ENCODE measurements at places on chromosomes 1 and 21.

DNA sequence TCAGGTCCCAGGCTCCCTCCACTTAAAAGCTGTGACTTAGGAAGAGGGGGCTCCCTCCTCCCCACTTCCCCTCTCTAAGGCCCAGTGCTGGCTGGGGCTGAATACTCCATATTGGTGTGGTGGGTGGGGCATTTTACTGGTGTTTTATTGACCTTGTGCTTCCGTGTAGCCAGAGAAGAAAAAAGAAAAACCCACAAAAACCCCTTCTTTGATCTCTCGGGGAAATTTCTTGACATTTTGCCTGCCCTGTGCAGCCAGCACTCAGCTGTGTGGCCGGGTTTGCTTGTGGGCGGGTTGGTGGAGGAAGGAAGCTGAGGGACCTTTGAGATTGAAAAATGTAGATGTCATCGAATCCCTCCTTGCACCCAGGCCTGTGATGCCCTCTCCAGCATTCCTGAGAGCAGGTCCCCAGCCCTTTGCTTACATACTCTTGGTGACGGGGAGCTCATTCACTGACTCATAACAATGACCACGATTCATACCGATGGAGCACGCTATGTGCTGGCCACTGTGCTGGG lies 24.8 kb downstream of the TNFRSF8 start:
- no peak for DNase-seq

GRCh38 chr1:102954576-102954975 lies 153.7 kb downstream of the COL11A1 start:
- DNase-seq = no peak

- no peak for DNase-seq
Observed at GRCh38 chr1:205947024-205947423, 3.8 kb upstream of the SLC26A9 start.

GRCh38 chr1:156124557-156125483 lies 10.3 kb downstream of the LMNA start:
- DNase-seq = no peak

DNA sequence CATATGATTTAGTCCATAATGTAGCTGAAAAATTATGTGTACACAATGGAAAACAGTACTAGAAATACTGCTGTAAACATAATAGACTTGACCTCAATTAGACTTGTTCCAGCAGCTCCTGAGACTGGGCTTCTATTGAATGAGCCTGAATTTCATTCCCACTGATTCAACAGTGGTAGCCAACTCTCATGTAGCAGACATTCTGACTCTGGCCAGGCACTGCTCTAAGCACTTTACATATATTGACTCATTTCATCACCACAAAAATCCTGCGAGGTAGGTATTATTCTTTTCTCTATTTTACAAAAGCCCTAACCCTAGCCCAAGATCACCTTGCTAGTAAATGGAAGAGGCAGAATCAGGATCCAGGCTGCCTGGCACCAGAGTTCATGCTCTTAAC lies 12.8 kb upstream of the CTSS start:
- no peak for DNase-seq

DNA sequence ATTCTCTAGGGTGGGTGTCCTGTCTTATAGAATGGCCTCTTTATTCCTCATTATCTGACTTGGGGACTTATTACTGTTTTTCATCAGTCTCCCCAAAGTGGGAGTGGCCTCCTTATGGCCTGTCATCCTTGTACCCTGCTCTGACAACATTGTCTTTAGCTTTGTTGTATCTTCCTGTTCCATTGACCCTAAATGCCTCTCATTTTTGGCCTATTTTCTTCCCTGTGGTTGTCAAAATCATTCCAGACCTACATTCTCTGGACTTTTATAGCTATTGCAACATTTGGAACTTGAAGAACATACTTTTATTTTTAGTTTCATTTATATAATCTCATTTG lies 9.7 kb downstream of the SFT2D2 start:
- DNase-seq = no peak

DNA sequence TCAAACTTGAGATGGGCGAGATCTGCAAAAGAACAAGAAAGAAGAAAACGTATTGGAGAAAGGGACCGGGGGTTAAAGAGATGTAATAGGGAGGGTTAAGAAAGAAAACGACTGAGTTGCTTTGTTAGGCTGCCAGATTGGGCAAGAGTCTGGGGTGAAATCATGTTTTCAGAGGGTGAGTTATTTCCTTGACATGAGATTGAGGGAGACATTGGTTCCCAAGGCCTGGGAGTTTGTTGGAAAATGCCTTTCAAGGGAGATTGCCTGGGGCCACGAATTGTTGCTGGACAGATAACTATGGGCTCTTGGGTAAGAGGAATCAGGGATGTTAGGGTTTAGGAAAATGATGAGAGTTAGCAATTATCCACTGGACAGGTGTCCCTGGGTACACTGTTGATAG lies 776 bp upstream of the CADM3 start:
- DNase-seq = no peak

DNA sequence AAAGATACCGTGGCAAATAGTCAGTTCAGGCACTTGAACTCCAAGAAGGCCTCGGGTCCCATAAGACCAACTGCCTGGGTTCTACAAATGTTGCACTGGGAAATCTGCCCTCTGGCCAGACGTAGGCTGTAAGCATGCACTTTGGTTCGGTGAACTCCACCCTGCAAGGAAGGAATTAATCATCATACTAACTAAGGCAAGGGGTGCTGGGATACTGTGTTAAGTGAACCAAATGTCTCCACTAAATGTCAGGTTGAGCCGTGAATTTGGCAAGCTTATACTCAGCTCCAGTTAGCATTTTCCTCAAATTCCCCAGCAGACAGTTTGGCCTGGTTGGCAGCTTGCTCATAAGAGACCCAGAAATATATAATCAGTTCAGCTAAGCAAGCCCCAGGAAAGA lies 385.9 kb downstream of the GPATCH2 start:
- DNase-seq = no peak

GRCh38 chr1:89942014-89942413 lies 52.9 kb upstream of the ZNF326 start:
- DNase-seq = no peak

DNA sequence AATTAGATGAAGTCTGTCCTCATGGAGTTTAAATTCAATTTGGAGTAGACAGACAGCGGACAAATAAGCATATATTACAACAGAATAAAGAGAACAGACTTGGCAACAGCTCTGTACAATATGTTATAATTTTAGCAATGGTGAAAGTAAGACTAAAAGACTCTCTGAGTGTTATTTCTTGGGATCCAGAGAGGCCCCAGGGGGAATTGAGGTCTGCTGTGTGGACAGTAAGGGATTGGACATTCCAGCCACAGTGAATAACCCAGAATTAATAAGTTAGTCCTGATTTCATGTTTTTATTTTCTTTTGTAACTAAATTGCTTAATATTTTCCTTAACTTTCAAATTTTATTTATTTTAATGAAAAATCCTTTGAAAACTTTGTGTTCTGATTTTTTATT lies 101.7 kb downstream of the PATJ start:
- no peak for DNase-seq

- no peak for DNase-seq
Observed at GRCh38 chr1:89971600-89971999, 23.3 kb upstream of the ZNF326 start.

DNA sequence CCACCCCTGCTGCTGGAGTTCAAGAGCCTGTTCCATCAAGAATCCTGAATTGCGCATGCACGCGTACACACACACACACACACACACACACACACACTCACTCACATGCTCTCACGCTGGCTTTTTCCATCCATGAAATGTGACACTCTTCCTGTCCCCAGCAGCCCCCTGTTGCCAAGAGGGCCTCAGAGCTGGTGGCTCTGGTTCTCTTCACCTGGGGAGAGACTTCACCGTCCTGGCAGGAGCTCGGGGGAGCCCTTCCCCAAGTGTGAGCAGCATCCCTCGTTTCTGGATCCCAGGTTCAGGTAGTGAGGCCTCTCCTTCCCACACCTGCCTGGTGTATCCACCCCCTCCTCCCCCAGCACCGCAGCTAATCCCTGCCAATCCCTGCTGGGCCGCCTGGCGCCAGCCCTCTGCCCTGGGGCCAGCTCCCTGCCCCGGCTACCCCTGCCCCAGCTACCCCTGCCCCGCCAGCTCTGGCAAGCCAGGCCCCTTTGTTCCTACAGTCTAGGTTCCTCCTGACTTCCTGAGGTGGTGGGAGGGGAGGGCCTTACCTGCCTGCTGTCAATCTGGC lies 9.9 kb downstream of the PLOD1 start:
- no peak for DNase-seq

All from SIG-M5 (cell line).